Erythroblast (primary cell): ENCODE measurements at places on chromosomes 12 and 14.
A peak's percentile ranks its signal among the peaks of the same experiment; 100 is the strongest.

DNA sequence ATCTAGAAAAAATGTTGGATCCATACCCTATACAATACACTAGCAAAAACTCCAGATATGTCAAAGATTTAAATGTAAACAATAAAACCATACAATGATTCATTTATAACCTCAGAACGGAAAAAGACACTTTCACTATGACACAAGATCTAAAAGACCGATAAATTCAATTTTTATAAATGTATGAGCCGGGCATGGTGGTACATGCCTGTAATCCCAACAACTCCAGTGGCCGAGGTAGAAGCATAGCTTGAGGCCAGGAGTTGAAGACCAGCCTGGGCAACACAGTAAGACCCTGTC is 2.5 kb upstream of the SOS2 start:
- no peak for DNase-seq

GRCh38 chr12:132439333-132439904 is 50.5 kb upstream of the FBRSL1 start:
- no peak for DNase-seq

- DNase-seq: no peak
These were observed 113.1 kb downstream of the FBXL14 start for GRCh38 chr12:1481326-1481725.

DNA sequence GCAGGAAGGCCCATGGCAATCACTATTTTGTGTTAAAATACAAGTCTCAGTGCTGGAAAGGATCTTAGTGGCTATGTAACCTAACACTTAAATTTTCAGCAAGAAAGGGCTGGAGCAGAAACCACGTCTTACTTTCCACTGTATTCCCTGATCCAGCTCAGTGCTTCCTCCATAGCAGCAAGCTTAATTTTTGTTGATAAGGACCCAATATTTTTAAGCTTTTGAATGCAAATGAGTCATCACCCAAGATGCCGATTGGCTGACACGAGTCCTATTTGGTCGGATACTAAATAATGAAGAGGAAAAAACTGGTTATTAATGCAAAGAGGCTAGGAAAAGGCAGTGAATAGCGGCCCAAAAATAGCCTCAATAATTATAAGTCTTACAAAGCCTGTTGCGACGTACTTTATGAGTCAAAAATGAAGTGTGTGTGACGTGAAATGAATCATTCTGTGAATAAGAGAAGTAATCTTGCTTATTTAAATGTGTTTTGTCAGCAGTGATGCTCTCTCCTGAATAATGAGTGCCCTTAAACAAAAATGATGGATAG is 46.9 kb upstream of the IGF1 start:
- no peak for DNase-seq

DNA sequence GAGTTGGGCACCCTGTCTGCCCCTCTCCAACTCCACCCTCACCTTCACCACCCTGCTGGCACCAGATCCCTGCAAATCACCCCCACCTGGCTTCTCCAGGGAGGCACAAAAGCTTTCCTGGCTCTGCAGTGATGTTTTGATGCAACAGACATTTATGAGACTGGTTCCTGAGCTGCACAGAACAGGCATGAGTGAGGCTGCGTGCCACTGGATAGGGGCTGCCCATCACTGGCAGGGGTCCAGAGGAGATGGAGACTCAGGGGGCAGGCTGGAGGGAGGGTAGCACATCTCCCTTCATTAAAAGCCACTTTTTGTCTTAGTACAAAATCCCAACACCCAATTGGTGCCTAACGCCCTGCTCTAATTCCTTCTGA is 17.3 kb upstream of the ZDHHC22 start:
- DNase-seq: no peak

DNA sequence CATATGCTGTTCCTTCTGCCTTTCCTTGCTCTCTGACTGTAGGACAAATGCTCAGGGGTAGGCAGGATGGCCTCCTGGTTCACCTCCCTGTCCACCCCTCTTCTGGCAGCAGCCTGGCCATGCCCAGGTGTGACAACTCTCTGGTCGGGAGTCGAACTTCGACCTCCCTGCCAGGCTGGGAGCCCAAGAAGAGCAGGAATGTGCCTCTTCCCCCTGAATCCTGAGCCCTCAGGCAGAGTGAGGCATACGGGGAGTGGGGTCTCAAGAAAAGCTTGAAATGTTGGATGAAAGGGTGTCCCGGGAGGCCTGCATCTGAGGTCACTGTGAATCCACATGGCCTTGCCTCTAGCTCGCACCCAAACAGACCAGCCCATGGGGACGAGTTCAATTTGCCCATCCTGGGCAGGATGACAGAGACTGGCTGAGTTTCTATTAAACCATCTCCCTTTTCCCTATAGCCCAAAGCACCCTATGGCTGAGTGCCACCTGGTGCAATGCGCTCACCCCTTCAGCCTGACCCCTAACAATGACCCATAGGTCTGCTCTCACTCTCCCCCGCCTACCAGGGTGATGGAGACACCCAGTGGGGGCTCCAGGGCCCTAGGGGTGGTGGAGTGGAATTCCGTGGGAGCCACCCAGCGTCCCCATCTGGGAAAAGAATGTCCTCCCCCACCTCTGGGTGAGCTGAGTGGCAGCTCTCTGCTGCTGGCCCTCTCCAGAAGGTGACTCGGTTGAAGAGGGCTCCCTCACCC is 52.9 kb upstream of the DIO3 start:
- no peak for DNase-seq

DNA sequence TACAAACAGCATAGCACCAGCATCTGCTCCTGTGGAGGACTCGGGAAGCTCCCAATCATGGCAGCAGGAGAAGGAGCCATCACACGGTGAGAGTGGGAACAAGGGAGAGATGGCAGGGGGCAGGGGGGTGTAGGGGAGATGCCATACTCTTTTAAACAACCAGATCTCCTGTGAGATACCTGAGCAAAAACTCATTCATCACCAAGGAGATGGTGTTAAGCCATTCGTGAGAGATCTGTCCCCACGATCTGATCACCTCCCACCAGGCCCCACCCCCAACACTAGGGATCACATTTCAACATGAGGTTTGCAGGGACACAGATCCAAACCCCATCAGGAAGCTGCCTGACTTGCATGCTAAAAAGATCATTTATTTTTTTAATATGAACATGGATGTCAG is 499.3 kb downstream of the TMEM132D start:
- DNase-seq: no peak

DNA sequence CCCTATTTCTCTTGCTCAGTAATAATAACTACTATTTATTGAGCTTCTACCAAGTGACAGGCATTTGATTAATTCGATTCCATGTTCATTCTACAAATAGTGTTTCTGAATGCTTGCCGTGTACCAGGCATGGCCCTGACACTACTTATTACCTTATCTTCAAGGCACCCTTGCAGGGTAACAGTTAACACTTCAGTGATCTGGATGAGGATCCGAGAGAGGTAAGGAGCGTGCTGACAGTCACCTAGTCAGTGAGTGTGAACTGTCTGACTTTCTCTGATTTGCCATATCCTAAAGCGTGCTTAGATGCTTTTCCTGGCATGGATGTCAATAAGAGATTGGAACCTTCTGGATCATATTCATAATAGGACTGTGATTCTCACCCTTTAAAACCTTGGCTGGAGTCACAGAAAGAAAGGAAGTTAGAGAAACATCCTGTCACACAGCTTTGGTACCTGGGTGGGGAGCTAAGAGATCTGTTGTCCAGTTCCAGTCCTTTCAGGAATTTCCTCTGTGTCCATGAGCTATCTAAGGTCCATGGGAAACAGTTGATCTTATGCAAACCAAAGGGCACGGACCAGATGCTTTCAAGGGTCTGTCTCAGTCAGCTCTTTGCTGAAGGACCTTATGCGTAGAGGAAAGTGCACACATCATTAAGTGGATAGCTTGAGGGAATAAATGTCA is 54.8 kb downstream of the PPFIBP1 start:
- DNase-seq: no peak

DNA sequence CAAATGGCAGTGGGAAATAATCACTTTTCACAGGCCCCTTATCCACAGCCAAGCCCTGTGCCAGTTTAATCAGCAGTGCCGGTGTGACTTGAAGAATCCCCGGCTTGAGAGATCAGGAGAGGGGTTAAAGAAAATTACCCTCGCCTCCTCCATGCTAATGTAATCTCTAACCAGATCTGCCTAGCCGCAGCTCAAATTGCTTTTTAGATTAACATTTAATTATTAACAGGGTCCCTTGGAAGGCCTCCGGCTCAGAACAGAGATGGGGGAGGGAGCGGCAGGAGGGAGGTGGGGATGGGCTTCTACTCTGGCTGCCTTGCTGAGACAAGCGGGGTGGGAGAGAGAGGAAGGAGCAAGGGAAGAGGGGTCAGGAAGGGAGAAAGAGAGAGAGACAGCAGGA is 24.0 kb downstream of the FAM222A start:
- peak; percentile 14 for DNase-seq

DNA sequence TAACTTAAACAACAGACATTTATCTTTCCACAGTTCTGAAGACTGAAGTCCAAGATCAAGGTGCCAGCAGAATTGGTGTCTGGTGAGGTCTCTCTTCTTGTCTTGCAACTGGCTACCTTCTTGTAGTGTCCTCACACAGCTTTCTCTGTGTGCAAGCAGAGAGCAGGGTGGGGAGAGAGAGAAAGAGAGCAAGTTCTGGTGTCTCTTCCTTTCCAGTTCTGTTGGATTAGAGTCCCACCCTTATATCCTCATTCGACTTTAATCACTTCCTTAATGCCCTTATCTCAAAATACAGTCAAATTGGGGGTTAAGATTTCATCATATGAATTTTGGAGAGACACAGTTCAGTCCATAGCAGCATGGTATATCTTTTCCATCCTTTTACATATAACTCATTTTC is 40.8 kb downstream of the DYRK2 start:
- no peak for DNase-seq

GRCh38 chr14:100028990-100029677 is 36.1 kb upstream of the EVL start:
- no peak for DNase-seq

DNA sequence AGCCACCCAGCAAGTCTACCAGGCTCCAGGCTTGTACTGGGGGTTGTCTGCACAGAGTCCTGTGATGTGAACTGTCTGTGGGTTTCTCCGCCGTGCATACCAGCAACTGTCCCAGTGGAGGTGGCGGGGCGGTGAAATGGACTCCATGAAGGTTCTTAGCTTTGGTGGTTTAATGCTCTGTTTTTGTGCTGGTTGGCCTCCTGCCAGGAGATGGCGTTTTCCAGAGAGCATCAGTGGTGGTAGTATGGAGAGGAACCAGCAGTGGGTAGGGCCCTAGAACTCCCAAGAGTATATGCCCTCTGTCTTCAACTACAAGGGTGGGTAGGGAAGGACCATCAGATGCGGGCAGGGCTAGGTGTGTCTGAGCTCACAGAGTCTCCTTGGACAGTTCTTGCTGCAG is 303.8 kb downstream of the TMEM121 start:
- no peak for DNase-seq

DNA sequence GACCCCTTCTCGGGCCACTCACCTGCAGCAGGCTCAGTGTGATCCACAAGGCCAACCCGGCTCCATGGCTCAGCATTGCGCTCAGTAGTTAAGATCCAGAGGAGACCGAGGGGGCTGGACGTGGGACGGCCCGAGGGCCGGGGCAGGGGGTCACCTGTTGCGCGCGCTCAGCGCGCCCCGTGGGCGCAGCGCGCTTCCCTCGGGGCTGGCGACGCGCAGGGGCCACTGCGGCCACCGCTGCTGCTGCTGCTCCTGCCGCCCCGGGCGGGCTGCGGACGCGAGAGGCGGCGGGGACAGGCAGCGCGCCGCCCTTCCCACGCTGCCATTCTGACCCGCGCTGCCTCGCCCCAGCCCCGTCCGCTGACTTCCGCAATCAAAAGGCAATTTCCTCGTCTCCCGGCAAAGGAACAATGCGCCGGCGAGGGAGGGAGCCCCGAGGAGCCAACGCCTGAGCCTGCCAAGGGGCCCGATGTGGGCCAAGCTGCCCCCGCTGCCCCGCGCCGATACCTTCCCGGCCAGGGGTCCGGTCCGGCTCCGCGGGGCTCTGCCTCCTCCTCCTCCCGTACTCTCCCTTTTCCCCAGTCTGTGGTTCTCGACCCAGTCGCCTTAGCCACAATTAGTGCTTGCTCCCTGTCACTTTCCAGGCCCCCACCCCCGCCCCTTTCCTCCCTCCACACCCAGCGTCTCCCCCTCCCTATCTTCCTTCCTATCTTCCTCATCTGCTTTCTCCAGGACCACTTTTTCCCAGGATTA is 27.3 kb downstream of the PTPRB start:
- peak; percentile 44 for DNase-seq

GRCh38 chr14:70472253-70473159 is 20.5 kb downstream of the ADAM21 start:
- no peak for DNase-seq

GRCh38 chr12:48302161-48302911 is 48.4 kb downstream of the ZNF641 start:
- DNase-seq: no peak

- DNase-seq: no peak
These were observed 196.4 kb downstream of the RGS6 start for GRCh38 chr14:72128629-72129028.

- DNase-seq: no peak
These were observed 164.6 kb downstream of the GCH1 start for GRCh38 chr14:54738009-54738408.

GRCh38 chr12:109027767-109028166 is 6.9 kb upstream of the SVOP start:
- no peak for DNase-seq

DNA sequence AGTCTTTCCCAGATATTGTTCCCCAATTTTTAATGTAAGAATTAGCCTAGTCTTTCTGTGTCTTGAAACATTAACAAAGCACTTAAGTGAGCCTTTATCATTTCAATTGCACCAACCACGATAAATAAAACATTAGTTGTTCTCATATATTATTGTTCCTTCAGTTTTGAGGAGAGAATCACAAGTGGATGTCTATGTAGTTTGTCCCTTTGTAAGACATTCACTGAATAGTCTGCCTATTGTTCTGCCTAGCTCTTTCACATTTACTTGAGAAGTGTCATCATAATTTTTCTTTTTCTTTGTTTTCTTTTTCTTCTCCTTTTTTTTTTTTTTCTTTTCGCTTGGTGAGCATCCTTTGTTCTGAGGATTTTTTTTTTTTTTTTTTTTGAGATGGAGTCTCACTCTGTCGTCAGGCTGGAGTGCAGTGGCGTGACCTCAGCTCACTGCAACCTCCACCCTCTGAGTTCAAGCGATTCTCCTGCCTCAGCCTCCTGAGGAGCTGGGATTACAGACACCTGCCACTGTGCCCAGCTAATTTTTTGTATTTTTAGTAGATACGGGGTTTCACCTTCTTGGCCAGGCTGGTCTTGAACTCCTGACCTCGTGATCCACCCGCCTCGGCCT is 129.7 kb downstream of the SYT1 start:
- DNase-seq: no peak

DNA sequence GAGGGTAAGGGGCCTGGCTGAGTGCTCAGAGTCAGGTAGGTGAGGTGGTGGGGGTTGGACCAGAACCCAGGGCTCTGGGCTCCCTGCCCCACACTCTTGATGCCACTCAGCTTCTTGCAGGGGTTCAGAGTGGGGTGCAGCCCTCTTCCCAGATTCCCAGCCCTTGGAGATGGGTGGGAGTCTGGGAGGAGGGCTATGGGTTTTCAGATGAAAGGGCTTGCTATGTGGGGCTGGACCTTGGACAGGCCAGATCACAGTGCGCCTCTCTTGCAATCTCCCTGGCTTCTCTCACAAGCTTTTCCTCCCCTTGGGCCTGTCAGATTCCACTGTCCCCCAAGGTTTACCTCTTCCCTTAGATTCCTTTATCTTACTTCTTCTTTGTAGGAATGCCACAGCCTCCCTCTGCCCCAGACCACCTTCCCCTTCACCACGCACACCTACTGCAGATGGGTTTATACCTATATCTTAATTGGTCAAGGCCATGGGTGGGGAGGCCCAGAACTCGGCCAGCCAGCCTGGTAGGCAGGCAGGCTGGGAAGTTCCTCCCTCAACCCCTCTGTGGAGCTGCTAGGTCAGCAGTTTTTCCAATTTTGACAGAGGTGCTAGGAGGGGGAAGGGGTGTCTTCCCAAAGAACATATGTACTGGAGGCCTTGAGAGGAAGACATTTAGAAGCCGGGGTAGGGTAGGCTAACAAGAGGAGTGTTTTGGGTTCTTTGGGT is 1.4 kb downstream of the NYNRIN start:
- DNase-seq: no peak
